ENCODE measurements at places on chromosomes 6 and 20. TPM values are rescaled to one million over a fixed set of nuclear protein-coding genes. Genes with fewer than 3 reads are reported as not detected.

DNA sequence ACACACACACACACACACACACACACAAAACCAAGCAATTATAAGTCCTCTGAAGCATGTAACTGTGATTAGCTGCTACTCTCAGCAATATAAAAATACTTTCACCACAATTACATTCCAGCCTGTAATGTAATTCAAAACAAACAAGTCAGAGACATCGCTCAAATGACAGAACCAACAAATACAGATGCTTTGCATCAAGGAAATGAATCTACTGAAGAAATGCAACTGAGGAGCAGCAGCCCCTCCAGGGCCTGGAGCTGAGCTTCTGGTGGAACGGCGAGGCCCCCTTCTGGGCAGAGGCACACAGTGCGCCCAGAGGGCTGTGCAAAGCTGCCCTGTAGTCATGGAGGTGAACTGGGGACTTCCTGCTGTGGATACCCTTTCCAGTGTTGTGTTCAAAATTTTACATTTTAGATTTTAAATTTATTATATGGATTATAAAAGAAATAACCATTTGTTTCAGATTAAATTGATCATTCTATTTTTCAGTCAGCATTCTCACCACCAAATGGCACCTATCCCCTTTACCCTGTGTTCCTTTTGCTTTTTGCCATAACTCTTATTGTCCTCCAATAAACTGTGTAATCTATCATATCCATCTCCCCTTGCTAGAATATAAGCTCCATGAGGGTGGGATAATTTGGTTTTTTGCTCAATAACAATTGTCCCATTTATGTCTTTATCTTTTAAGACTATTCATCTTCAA, 23.2 kb downstream of the ADAT2 start:
- peak; percentile 85 for DNase-seq

- peak; percentile 2 for DNase-seq
Measured at GRCh38 chr20:40431611-40432010, 257.4 kb downstream of the MAFB start.

DNA sequence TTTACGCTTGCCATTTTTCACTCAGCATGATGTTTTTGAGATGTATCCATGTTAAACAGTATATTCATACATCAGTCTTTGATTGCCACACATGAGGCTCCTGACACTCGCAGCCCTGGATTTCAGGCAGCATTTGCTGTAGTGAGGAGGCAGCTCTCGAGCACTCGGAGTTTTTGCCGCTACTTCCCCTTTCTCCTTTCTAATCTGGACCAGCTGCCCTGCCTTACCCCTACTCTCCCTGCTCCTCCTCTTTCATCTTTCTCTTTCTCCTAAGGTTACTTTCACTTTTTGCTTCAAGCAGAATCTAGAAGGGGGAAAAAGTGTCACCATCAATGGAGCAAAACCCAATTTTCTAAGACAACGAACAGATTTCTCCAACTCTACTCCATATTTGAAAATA, 5.9 kb upstream of the CST3 start:
- DNase-seq, result no peak

- DNase-seq, result peak; percentile 81
Measured at GRCh38 chr6:80434691-80435350, 328.4 kb downstream of the BCKDHB start.

GRCh38 chr6:148700741-148701311, 46.0 kb upstream of the UST start:
- peak; percentile 78 for DNase-seq

LPA gene
- total RNA-seq, result not detected

PPIL6 gene
- total RNA-seq, result 0.65 TPM

TDRD6 gene
- total RNA-seq, result 1.8 TPM
